ENCODE measurements at places on chromosomes 13 and 19.
A peak's percentile ranks its signal among the peaks of the same experiment; 100 is the strongest.

GRCh38 chr13:51255556-51255955, 33.4 kb downstream of the FAM124A start:
- DNase-seq = no peak

DNA sequence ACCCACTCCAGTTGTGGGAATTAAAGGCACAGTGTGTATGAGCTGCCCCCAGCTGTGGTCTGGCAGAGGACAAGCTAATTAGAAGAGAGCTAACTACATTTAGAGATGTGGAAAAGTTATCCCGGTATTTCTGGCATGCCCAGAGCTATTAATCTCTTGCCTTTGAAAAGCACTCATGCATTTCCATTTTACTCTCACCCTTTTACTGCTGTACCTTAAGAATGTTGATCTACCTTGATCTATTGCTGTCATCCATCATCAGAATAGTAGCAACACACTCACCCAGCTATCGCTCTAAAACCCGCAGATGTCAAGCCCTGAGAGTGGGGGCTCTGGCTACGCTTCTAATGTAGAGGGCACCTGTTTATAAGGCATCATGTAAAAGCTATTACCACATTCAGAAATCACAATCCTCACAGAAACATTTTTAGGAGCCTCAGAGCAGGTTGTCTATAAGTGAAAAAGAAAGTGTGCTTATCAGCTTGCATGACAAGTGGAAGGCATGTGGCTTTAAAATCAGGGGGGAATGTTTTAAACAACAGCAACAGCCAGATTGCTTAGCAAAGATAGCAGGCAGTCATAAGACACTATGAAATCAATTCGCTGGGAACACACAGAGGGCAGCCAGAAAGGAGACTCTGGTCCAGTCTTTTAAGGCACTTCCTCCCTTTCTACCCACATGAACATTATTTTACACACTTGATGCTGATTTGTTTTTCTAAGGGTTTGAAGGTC, 224.2 kb upstream of the IRS2 start:
- no peak for DNase-seq

DNA sequence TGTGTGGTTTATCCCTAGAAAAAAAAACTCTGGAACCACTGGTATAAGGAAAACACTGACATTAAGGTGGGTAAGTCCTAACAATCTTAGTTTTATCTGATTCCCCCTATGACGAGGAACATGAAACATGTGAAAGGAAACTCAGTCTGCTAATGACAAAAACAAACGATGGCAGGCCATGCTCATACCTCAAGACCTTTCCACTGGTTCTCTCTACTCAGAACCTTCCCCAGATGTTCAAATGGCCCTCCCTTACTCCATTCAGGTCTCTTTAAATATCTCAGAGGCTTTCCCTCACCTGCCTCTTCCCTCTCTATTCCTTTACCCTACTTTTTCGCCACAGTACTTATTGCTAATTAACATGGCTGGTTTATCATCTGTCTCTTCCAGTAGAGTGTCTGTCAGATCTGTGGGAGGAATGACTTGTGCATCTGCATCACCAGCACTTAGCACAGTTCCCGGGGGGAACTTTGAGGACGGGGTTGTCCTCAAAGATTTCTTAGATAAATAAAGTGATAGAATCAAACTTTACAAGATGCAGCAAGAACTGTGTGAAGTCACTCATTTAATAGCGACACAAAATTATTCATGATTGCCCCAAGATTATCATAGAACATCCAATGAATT, 1.5 kb downstream of the TUBGCP3 start:
- no peak for DNase-seq

- no peak for DNase-seq
Observed at GRCh38 chr19:31214997-31215396, 134.2 kb downstream of the TSHZ3 start.

- DNase-seq = no peak
Observed at GRCh38 chr13:106521095-106521799, 14.2 kb downstream of the EFNB2 start.

DNA sequence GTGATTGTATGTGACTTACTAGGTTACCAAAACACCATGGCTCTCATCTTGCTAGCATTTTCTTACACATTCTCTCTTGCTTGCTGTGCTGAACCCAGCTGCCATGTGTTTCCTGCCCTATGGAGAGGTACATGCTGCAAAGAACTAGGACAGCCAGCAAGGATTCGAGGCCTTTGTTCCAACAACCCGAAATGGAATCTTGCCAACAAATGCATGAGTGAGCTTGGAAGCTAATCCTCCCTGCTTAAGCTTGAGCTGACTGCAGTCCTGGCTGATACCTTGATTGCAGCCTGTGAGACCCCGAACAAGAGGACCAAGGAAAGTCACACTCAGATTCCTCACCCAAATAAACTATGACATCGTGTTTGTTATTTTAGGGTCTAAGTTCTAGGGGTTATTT, 651.2 kb downstream of the SLITRK6 start:
- DNase-seq = peak; percentile 2

DNA sequence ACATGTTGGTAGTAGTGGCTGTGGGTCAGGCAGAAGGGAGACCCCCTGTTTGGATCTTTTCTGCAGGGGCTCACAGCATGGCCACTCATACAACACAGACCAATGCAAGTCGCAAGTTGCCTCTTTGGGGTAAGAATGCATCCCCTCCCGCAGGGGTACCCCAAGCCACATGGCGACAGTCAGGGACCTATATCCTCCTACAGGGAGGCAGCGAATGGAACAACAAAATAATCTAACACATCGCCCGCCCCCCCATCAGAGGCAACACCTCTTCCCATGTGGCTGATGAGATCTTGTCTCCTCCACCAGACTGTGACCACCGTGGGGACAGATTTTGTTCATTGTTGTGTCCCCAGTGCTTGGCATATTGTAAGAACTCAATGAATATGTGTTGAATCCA, 40.7 kb upstream of the PNMA8B start:
- no peak for DNase-seq

DNA sequence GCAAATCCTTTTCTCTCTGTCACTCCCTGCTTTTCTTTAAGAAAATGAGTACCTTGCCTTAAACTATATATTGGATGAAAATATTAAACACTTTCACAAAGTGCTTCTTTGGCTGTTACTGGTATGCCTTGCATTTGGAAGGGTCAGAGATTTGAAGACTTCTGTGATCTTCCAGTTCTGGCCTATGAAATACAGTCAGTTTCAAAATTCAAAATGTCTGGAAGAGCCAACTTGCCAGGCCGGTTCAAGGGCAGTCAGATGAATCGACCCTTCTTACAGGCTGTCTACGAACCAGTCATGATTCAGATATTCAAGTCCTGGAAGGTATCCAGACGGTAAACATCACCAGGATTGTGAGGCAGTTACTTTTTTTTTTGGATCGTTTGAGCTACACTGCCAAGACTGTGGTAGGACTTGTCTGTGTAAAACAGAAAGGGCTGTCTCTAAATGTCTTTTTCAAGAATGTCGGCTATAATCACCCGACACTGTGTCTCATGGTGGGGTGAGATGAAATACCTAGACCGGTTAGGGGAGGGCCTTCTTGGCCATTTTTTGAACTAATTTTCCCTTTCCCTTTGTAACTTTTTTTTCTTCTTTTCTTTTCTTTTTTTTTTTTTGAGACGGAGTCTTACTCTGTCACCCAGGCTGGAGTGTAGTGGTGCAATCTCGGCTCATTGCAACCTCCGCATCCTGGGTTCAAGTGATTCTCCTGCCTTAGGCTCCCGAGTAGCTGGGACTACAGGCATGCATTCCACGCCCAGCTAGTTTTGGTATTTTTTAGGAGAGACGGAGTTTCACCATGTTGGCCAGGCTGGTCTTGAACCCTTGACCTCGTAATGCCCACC, 11.2 kb downstream of the ACTN4 start:
- peak; percentile 94 for DNase-seq

DNA sequence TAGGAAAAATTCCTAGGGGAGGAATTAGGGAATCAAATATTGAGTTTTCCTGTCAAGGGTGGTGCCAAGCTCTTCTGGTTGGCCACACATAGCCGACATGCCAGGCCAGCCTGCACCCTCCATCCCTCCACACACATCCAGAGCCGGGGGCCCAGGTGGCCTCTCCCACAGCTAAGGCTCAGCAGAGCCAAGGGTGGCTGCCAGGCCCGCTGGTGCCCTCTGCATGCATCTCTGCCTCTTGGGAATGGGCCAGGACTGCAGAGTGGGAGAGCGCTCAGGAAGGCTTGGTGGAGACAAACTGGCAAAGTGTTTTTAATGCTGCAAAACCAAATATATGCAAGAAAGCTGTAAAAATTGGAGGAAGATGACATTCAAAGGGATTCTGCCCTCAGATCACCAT, 42.7 kb upstream of the GAS6 start:
- DNase-seq = no peak

- DNase-seq = no peak
Observed at GRCh38 chr19:44611812-44612295, 1.5 kb upstream of the IGSF23 start.

- DNase-seq = peak; percentile 99
Observed at GRCh38 chr19:48152551-48152950, 17.6 kb downstream of the LIG1 start.

- no peak for DNase-seq
Observed at GRCh38 chr19:35822579-35822978, 9.9 kb upstream of the PRODH2 start.

- no peak for DNase-seq
Observed at GRCh38 chr19:7224209-7224686, 70.0 kb downstream of the INSR start.

GRCh38 chr19:8224394-8225145, 15.4 kb downstream of the CERS4 start:
- DNase-seq = no peak

DNA sequence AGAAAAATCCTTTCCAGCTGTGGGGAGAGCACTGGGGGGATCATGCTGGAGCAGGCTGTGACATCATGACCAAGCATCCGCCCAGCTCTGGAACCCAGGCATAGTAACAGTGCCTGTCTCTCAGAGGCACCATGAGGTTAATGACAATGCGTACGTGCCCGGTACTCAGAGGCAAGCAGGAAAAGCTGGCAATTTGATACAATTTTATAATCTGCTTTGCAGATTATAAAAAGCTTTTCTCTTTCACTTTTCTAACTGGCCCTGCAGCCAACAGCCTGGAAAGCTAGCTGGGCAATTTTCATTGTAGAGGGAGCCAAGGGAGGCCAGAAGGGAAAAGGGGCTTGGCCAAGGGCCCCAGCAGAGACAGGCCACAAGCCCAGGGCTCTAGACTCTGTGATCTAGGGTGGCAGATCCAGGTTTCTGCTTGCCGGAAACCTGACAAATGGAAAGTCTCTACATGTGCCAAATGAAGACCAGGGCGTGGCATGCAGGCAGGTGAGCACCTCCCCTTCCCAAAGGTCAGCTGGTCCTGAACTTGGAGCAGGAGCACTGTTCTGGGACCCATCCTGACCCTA, 22.7 kb downstream of the VRK3 start:
- DNase-seq = no peak

DNA sequence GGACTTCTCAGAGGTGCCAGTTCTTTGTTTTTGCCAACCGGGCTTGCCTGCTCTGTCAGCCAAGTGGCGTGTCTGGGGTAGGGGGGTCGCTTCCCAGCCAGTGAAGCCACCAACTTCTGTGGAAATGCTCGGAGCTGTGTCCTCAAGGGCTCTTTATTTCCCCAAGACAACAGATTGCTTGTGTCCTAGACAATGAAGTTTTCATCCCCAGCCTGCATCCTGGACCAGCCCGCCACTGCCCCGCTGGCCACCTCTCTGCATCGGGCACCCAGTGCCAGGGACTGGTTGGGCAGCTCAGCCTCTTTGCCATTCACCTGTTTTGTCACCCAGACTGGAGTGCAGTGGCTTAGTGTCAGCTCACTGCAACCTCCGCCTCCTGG, 3.7 kb downstream of the RAB11B start:
- DNase-seq = no peak

GRCh38 chr19:55345818-55346724, 6.4 kb downstream of the KMT5C start:
- DNase-seq = no peak

DNA sequence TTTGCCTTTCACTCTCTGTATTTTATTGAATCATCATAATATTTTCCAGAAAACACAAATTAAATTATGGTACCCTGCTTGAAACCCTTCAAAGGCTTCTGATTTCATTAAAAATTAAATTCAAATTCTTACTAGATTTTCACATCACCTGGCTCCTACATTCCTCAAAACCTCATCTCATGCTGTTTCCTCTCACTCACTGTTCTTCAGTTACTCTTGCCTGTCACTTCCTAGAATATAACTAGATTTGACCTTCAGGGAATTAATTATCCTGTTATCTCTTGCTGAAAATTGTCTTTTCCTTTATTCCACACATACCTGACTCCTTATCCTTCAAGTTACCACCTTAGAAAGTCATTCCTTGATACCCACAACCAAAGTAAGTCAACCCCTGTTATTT, 2294.7 kb downstream of the PCDH9 start:
- no peak for DNase-seq

GRCh38 chr19:40605216-40605971, 4.2 kb downstream of the LTBP4 start:
- no peak for DNase-seq

GRCh38 chr13:111359237-111359915, 38.9 kb downstream of the TEX29 start:
- no peak for DNase-seq

- no peak for DNase-seq
Observed at GRCh38 chr19:29770648-29771047, 41.1 kb upstream of the CCNE1 start.

- DNase-seq = no peak
Observed at GRCh38 chr13:24541127-24541475, 28.5 kb upstream of the PARP4 start.

DNA sequence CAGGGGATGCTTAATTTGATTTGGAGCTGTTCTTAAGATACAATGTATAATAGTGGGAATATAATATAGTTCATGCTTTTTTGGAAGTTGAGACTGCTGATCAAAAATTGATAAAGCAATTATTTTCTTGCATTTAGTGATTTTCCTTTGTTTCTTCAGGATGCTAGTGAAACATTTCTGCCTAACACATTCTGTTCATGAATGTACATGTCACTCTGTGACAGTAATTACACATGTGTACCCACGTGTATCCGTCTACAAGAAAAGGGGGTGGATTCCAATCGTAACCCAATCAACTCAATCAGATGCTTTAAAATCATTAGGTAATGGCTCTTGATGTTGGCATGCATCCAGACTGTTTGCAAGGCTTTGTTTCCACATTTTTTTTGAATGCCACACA, 5.0 kb upstream of the FRY start:
- DNase-seq = no peak

DNA sequence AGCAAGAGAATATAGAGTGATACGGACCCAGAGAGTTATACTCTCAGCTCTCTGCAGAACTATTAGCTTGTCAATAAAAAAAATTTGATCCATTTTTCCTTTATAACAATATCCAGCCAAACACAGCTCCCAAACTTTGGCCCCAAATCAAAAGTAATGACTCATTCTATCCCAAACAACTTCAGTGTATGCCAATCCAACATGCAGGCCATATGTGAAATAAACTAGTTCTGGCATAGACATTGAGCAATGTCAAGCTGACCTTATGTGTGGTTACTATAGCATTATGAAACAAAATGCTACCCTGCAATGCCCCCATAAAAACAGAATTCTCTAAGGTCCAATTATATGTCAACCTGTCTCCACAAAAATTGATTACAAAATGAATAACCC, 209.5 kb downstream of the DNAJC15 start:
- no peak for DNase-seq

- DNase-seq = no peak
Observed at GRCh38 chr13:26112843-26113242, 61.0 kb upstream of the SHISA2 start.

- no peak for DNase-seq
Observed at GRCh38 chr19:10142701-10143375, 23.1 kb upstream of the EIF3G start.

GRCh38 chr13:29710511-29710910, 115.0 kb upstream of the SLC7A1 start:
- DNase-seq = no peak

GRCh38 chr13:36959456-36960116, 39.5 kb upstream of the SMAD9 start:
- DNase-seq = no peak

- peak; percentile 23 for DNase-seq
Observed at GRCh38 chr19:16247353-16248182, 49.9 kb downstream of the AP1M1 start.

All from glomerular endothelial cell (primary cell).